ENCODE measurements at places on chromosomes 11 and 22.

DNA sequence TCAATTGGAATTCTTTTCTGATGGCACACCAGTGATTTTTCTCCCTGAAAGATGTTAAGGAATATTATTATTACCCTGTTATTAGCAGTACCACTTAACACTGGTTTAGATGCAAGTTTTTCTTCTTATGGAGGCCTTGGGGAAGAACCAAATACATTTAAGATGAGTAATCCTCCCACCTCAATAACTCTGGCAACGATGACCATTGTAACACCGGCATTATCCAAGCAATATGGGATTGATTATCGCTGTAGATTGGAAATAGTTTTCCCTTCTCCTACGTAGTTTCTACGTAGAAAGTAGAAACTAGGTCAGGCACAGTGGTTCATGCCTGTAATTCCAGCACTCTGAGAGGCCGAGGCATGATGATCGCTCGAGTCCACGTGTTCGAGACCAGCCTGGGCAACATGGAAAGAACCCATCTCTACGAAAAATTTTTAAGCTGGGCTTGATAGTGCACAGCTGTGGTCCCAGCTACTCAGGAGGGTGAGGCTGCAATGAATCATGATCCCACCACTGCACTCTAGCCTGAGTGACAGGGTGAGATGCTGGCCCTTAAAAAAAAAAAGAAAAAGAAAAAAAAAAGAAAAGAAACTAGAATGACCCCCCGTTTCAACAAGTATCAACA is 45.5 kb downstream of the PACSIN2 start:
- DNase-seq: no peak

- no peak for DNase-seq
Observed at GRCh38 chr11:84398017-84398626, 1112.0 kb upstream of the CCDC90B start.

DNA sequence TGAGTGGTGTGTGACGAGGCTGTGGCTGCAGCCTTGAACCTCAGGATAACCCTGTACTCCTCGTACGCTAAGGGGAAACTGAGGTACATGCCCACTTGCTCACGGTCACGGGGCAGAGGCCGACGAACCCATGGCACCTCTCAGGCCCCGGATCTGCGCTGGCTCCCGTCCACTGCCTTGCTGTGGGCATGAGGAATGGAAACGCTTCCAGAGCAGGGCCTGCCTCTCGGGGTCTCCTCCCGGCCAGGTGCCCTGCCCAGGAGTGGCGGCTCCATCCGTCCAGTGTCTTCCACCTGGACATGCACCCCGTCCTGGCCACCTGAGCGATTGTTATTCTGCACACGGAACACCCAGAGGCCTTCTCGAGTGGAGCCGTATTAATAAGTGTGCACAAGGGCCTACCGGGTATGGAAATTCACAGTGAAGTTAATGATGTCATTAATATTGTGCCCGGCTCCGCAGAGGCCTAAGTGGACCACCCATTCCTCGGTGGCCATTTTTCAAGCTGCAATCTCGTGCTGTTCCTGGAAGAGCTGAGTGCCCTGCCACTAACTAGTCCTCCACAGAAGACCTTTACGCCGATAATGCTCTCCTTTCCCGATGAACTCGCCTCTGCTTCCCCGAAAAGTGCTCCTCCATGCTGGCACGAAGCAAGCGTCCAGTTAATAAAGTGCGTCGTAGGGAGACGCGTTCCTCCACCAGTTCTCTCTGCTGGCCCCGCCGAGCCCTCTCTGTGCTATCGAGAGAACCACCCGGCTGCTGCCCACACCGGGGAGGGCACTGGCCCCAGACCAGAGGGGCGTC is 927.9 kb downstream of the BRD1 start:
- no peak for DNase-seq

DNA sequence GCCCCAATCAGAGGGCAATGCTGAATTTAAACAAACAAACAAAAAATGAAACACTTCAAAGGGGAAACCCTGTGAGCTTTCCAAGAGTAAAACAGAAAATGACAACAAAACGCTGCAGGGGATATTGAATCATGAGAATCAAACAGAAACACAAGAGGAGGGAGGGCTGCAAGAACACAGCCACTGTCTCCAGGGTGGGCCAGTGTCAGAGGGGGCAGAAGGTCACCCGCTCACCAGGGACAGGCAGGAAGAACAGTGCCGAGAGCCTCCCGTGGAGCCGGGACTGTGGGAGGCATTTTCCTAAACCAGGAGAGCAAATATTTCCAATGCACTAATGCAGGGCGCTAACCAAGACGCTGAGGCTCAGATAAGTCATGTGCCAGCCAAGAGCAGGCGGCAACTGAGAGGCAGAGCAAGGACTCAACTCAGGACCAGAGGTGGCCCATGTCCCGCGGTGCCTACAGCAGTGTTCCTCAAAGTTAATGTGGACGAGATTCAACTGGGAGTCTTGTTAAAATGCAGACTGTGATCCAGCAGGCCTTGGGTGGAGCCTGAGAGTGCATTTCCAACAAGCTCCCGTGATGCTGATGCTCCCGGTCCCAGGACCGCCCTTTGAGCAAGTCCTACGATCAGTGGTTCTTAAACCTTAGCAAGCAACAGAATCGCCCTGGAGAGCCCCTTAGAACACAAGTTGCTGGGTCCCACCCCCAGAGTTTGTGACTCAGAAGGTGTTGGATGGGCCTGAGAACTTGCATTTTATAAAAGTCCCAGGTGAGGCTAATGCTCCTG is 197.2 kb downstream of the TENM4 start:
- DNase-seq: no peak

DNA sequence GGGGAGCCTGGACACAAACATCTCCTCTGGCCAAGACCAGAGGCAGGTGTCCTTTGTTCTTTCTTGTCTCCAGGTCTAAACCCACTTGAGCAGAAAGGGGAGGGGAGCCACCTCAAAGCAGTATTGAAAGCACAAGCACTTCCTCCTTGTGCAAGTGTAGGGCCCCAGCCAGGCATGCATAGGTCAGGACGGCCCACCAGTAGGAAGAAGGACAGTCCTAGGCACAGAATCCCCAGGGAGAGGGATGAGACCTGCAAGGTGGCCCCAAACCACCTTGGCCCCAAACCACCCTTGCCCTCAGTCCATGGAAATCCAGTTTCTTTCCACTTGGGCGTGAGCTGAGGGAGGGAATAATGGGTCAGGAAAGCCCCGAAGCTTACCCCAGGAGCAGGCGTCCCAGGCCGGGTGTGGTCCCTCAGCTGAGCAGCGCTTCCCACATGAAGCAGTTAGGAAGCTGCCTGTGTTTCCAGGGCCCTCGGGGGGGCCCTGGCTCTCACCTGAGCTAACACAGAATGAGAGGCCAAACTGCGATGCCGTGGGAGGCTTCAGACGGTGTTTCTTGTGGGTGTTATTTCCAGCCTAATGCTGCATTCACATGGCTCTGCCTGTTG is 20.4 kb upstream of the IGSF9B start:
- DNase-seq: no peak

Data from stimulated activated CD4-positive, alpha-beta T cell treated with anti-CD3 and anti-CD28 coated beads, Interleukin-1b, Interleukin-23, amount 100 ng/mL, for 24 hours (primary cell).